Thyroid gland (tissue), 4 donors: ENCODE measurements at places on chromosomes 2 and 18. TPM values are rescaled to one million over a fixed set of nuclear protein-coding genes. Genes with fewer than 3 reads are reported as not detected.

GRCh38 chr2:99637159-99637697 is 147.4 kb upstream of the REV1 start:
- no peaks in the 10 kb centered on the region for H3K36me3 ChIP-seq
- no peak overlapping the region for H3K4me3 ChIP-seq
- no peaks in the 10 kb centered on the region for H3K27me3 ChIP-seq
- no peak for DNase-seq
- H3K27ac ChIP-seq: no peak overlapping the region

GNLY gene
- total RNA-seq: not detected

GRCh38 chr2:133780099-133780996 is 212.1 kb upstream of the NCKAP5 start:
- H3K27me3 ChIP-seq: no peaks in the 10 kb centered on the region
- H3K4me1 ChIP-seq: no peaks in the 10 kb centered on the region
- DNase-seq: peak; percentile 75
- no peaks in the 10 kb centered on the region for H3K36me3 ChIP-seq
- no peak overlapping the region for H3K27ac ChIP-seq

GRCh38 chr2:213789940-213790339 is 505.7 kb downstream of the SPAG16 start:
- H3K4me1 ChIP-seq: no peaks in the 10 kb centered on the region
- H3K4me3 ChIP-seq: no peak overlapping the region
- H3K27me3 ChIP-seq: no peaks in the 10 kb centered on the region
- no peaks in the 10 kb centered on the region for H3K36me3 ChIP-seq
- H3K27ac ChIP-seq: no peak overlapping the region

DNAJC27 gene
- total RNA-seq: 16.0 TPM

- no peaks in the 10 kb centered on the region for H3K36me3 ChIP-seq
- H3K27ac ChIP-seq: no peak overlapping the region
- H3K4me3 ChIP-seq: no peak overlapping the region
- no peaks in the 10 kb centered on the region for H3K27me3 ChIP-seq
- DNase-seq: no peak
Observed at GRCh38 chr2:233100192-233100998, 40.3 kb downstream of the INPP5D start.

HADHB gene
- 182 TPM for total RNA-seq

- H3K27me3 ChIP-seq: no peaks in the 10 kb centered on the region
- H3K4me3 ChIP-seq: no peak overlapping the region
- no peaks in the 10 kb centered on the region for H3K4me1 ChIP-seq
Observed at GRCh38 chr2:239598732-239599090, 197.9 kb upstream of the HDAC4 start.

DSEL gene
- 8.2 TPM for total RNA-seq

IL1RL1 gene
- total RNA-seq: 5.0 TPM

GRCh38 chr2:137847443-137847842 is 116.8 kb upstream of the HNMT start:
- H3K4me3 ChIP-seq: no peak overlapping the region
- no peak overlapping the region for H3K27ac ChIP-seq
- H3K27me3 ChIP-seq: no peaks in the 10 kb centered on the region
- H3K36me3 ChIP-seq: no peaks in the 10 kb centered on the region
- H3K4me1 ChIP-seq: no peaks in the 10 kb centered on the region
